Activated T-helper 1 cell treated with anti-CD3 and anti-CD28 coated beads, Interleukin-2, amount 50 U/mL, for 16 hours (primary cell): ENCODE measurements at places on chromosomes 12 and 14.

DNA sequence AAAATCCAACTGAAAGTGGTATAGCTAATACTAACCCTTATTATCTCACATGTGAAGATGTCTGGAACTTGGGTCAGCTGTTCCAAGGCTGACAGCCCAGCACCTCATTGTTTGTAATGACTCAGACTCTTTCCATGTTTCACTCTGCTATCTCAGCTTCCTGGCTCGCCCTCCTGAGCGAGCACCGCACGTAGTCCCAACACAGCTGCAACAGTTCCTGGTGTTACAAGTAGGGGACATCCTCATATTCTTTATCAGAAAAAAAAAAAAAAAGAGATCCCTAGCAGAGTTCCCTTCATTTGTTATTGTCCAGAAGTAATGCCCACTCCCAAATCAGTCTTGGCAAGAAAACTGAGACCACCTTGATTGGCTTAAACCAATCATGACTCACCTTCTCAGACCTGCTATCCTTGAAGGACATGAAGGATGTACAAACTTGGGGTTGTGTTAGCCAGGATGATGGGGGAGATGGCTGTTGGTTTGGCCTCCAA lies 92.5 kb downstream of the ADCK1 start:
- no peak for DNase-seq

DNA sequence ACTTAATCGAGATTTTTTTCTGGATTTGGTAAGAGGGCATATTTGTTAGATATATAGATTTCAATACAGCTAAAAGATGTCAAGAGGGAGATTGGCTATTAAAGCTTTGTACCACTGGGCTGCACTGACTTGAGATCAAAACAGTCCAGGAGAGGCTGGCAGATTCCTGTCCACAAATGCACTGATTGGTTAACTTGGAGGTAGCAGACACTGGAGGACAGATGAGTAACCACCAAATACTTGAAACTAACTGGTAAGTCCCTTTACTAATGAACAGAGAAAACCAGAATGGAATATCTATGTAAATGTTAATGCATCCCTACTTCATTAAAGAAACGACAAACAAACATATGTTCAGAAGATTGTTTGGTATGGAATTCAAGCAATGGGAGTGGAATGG lies 416.6 kb downstream of the LRIG3 start:
- no peak for DNase-seq

DNA sequence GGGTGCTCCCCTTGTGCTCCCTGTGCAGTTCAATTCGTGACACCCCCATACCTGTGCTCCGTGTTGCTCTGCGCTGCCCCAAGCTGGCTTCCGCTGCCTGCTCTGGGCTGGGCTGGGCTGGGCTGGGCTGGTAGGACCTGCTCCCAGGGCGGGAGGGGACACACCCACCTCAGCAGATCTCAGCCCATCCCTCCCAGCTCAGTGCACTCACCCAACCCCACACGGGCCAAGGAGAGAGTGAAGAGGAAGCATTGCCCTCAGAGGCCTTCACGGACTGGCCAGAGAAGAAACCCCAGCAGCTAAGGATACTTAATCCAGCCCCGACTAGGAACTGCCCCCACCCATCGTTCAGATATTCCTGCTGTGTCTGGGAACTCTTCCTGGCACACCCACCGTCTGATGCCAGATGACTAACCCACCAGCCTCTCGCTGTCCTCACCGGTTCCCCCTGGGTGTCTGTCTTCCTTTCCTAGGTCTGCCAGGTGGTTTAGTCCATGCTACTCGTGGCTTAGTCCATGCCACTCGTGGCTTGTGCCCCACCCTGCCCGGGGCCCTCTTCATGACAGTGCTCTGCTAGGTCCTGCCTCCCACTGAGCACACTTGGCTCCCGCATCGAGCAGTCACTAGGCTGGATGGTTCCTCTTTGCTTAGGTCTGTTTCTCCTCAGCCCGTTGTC lies at the start of gene LPAR5:
TSS of gene LPAR5 (minus strand) at position 104 of the 676 bp plus-strand sequence. CDS start 14,711 bp downstream, outside the sequence.
- no peak for DNase-seq

GRCh38 chr12:102539651-102540553 lies 59.5 kb upstream of the IGF1 start:
- no peak for DNase-seq

GRCh38 chr12:111149299-111149698 lies 219.6 kb downstream of the PHETA1 start:
- DNase-seq, result no peak

DNA sequence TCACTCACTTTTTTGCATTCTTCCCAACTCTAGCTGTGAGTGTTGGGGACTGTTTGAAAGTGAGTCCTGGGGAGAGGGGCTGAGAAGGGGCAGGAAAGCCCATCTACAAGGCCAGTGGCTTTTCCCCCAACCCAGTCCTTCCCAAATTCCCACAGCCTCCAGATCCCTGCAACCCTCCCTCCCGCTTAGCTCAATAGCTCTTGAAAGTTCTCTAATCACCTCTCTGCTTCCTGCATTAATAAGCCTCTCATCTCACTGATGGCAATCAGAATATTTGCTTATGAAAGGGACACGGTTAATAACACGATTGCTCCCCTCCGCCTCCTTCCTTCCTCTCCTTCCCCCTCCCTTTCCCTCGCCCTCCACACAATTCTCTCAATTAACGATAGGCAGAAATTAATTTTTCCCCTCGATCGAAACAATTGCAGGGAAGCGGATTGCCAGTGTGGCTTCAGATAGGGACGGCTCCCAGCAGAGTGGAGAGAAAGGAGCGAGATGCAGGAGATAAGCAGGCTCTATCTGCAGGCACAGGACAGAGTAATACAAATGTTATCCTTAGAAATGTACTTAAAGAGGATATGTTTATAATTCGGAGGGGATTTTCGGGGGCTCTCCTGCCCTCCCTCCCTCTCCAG lies 15.1 kb upstream of the GPATCH2L start:
- DNase-seq, result no peak

GRCh38 chr14:103382376-103382775 lies 2.8 kb upstream of the MARK3 start:
- no peak for DNase-seq
